ENCODE measurements at places on chromosomes 7 and 10. TPM values are rescaled to one million over a fixed set of nuclear protein-coding genes. Genes with fewer than 3 reads are reported as not detected.

The ODAD2 gene
- total RNA-seq, result 4.7 TPM

The TMEM176B gene
- 28.4 TPM for total RNA-seq

The VWA2 gene
- total RNA-seq, result 4.1 TPM

The AKR1C2 gene
- 27.5 TPM for total RNA-seq

The PHYHIPL gene
- total RNA-seq, result 40.1 TPM

The GNG11 gene
- 13.4 TPM for total RNA-seq

The SEMA4G gene
- total RNA-seq, result 8.6 TPM

The PTN gene
- 566 TPM for total RNA-seq

The DRGX gene
- 3.4 TPM for total RNA-seq

The CHRM2 gene
- total RNA-seq, result 29.1 TPM

The MRLN gene
- 25.0 TPM for total RNA-seq

The PDK4 gene
- 35.2 TPM for total RNA-seq

The GNGT1 gene
- not detected for total RNA-seq

The ZNF804B gene
- 5.5 TPM for total RNA-seq

The ORAI2 gene
- total RNA-seq, result 33.2 TPM

The LEP gene
- 0.10 TPM for total RNA-seq

The CPEB3 gene
- 9.0 TPM for total RNA-seq

The SHH gene
- 3.5 TPM for total RNA-seq

The ELAPOR2 gene
- 31.8 TPM for total RNA-seq

The HTR5A gene
- 3.4 TPM for total RNA-seq

The CPA5 gene
- 0.39 TPM for total RNA-seq

The OTUD1 gene
- total RNA-seq, result 7.5 TPM

The ADO gene
- total RNA-seq, result 32.3 TPM

The KAZALD1 gene
- total RNA-seq, result 4.2 TPM

The CDC123 gene
- 86.2 TPM for total RNA-seq

The HTRA1 gene
- 150 TPM for total RNA-seq

The ITIH5 gene
- 59.6 TPM for total RNA-seq

The CPA4 gene
- total RNA-seq, result 2.1 TPM

The GNAT3 gene
- total RNA-seq, result not detected

The BLNK gene
- 7.7 TPM for total RNA-seq

The FGF8 gene
- 0.72 TPM for total RNA-seq

The ENO4 gene
- 1.2 TPM for total RNA-seq

The GHITM gene
- 144 TPM for total RNA-seq

The C10orf62 gene
- 0.50 TPM for total RNA-seq

The ITPRID1 gene
- 0.11 TPM for total RNA-seq

The FOXP2 gene
- 18.0 TPM for total RNA-seq

The PDSS1 gene
- 10.1 TPM for total RNA-seq

The CACNA2D1 gene
- 28.1 TPM for total RNA-seq

The CHCHD1 gene
- total RNA-seq, result 39.5 TPM

The COL1A2 gene
- 3,270 TPM for total RNA-seq

The MMD2 gene
- total RNA-seq, result 10.1 TPM

The UNCX gene
- total RNA-seq, result 0.69 TPM

The NUP205 gene
- total RNA-seq, result 51.5 TPM

The CALHM3 gene
- not detected for total RNA-seq
